ENCODE measurements at places on chromosomes 5 and 9. TPM values are rescaled to one million over a fixed set of nuclear protein-coding genes. Genes with fewer than 3 reads are reported as not detected.

The FOXB2 gene
- polyA plus RNA-seq, result not detected

The PPP3R2 gene
- not detected for polyA plus RNA-seq

The WNT8A gene
- polyA plus RNA-seq, result not detected

The CCDC192 gene
- not detected for polyA plus RNA-seq

The MAMDC4 gene
- polyA plus RNA-seq, result 0.82 TPM

The PCDHA7 gene
- 0.02 TPM for polyA plus RNA-seq

The ZNF462 gene
- polyA plus RNA-seq, result 6.9 TPM

DNA sequence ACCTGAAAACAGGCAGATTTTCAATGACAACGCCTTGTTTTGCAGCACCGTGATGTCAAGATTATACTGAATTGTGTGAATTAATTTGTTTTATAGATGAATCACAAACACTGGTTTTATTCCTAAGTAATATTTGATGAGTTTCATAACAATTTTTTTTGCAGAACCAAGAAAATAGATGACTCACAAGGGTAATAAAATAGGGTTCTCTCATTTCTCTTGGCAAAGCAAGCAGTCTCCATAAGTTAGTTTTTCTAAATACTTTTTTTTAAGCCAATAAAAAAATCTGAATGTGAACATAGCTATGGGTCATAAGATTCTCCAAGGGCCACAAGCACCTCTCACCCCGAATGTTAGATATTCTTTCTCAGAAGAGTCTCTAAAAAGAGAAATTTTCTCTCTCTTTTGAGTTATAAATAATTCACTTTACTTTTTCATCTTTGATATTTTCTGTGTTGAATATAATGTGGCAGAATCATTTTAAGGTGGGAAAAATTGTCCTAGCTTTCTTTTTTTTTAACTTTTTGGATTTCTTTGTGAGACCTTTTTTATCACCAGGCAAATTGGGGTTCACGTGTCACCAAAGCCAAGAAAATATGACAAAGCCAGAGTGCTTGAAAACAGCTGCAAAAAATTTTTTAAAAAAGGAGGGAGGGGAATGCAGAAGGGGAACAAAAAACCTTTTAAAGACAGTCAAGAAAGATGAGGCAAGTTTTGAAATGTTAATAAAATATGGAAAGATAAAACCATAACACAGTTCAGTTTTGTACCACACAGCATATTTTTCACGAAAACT lies 174.6 kb upstream of the DAPK1 start:
- DNase-seq, result no peak

- no peak for DNase-seq
Observed at GRCh38 chr5:172111852-172112225, 76.2 kb downstream of the STK10 start.

- no peak for DNase-seq
Observed at GRCh38 chr9:109253637-109254284, 67.1 kb downstream of the EPB41L4B start.

- no peak for DNase-seq
Observed at GRCh38 chr5:64108674-64109073, 57.0 kb upstream of the RNF180 start.

GRCh38 chr9:69453746-69454145 lies 128.7 kb downstream of the ENTREP1 start:
- DNase-seq, result no peak

DNA sequence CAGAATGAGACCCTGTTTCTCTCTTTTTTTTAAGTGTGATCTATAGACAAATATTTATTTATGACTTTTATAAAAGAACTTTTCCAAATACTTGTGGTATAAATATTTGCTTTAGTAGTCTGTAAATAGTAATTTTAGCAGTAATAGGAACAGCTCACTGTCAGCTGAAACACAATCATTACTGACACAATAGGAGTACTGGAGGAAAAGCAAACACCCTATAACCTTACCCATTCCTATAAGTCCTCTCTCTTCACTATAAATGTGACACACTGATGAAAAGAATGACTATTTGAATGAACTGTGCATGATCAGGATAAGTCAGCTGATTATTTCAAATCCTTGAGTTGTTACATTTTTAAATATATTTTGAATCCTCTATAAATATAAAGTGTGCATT lies 72.4 kb downstream of the CDH12 start:
- DNase-seq, result no peak

DNA sequence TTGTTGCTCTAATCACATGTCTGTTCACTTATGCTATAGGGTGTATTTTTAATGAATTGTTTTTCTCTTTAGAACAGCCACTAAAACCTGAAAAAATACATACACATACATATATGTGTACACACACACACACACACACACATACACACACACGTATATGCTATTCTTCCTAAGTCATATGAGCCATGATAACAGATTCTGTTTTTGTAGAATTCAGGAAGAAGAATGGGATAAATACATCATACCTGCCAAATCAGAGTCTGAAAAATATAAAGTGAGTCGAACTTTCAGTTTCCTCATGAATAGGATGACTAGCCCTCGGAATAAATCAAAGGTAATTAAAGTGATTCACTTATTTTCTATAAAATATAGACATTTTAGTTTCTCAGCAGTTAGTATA lies 231.4 kb downstream of the ARHGEF28 start:
- DNase-seq, result no peak

GRCh38 chr5:154157483-154158378 lies 32.8 kb upstream of the GALNT10 start:
- DNase-seq, result no peak
